Activated T-helper 2 cell treated with anti-CD3 and anti-CD28 coated beads, Interferon-gamma antibody, Interleukin-2, Interleukin-4, amounts not matched to agents 10 μg/mL and 5 μg/mL and 100 μg/mL, durations not matched to agents 14 hours and 24 hours and 36 hours (primary cell): ENCODE measurements at places on chromosomes 5 and 9. TPM values are rescaled to one million over a fixed set of nuclear protein-coding genes. Genes with fewer than 3 reads are reported as not detected.

The EQTN gene
- not detected in 2 replicates for total RNA-seq

The IL5 gene
- 100.0 and 113 TPM in 2 replicates for total RNA-seq

The INPP5E gene
- 20.8 and 21.8 TPM in 2 replicates for total RNA-seq

The SAXO1 gene
- total RNA-seq, result not detected in 2 replicates

The MAPK9 gene
- total RNA-seq, result 43.1 and 44.3 TPM in 2 replicates

The SPACA9 gene
- 1.1 and 1.3 TPM in 2 replicates for total RNA-seq

The ADAMTSL1 gene
- not detected in 2 replicates for total RNA-seq

The PRRC1 gene
- 53.5 and 56.9 TPM in 2 replicates for total RNA-seq

The SLC27A6 gene
- total RNA-seq, result not detected in 2 replicates

The OTULIN gene
- 59.4 and 62.1 TPM in 2 replicates for total RNA-seq

The PCDHB12 gene
- not detected in 2 replicates for total RNA-seq

The ZNF782 gene
- 4.5 and 4.7 TPM in 2 replicates for total RNA-seq

The PALM2AKAP2 gene
- total RNA-seq, result 0.57 TPM in 1 of 2 replicates, not detected in the other

The MAMDC4 gene
- 19.0 and 21.0 TPM in 2 replicates for total RNA-seq

The WNT8A gene
- not detected in 2 replicates for total RNA-seq

The SLIT3 gene
- total RNA-seq, result 8.1 and 9.5 TPM in 2 replicates

The FGFR4 gene
- total RNA-seq, result 1.1 and 1.2 TPM in 2 replicates

The PRKACG gene
- total RNA-seq, result not detected in 2 replicates

The MAN2A1 gene
- 33.1 and 33.3 TPM in 2 replicates for total RNA-seq

The SLC6A3 gene
- not detected in 2 replicates for total RNA-seq

The ATP6V0E1 gene
- 147 and 148 TPM in 2 replicates for total RNA-seq

The MRRF gene
- 57.0 and 58.8 TPM in 2 replicates for total RNA-seq

The MOCS2 gene
- total RNA-seq, result 14.7 and 15.4 TPM in 2 replicates

The MRPL41 gene
- 43.2 and 49.4 TPM in 2 replicates for total RNA-seq

The CCNI2 gene
- 7.6 and 7.7 TPM in 2 replicates for total RNA-seq

The RAB14 gene
- 62.0 and 63.2 TPM in 2 replicates for total RNA-seq

The MLANA gene
- total RNA-seq, result not detected in 2 replicates

The PCSK5 gene
- total RNA-seq, result 1.5 TPM in 2 replicates

The FOXD4L4 gene
- 0.11 TPM in 1 of 2 replicates, not detected in the other for total RNA-seq

The ANGPTL2 gene
- not detected in 2 replicates for total RNA-seq

The TIMD4 gene
- 5.3 and 5.5 TPM in 2 replicates for total RNA-seq

The GDNF gene
- 0.60 TPM in 1 of 2 replicates, not detected in the other for total RNA-seq

The IGIP gene
- 2.2 and 2.3 TPM in 2 replicates for total RNA-seq

The IFNA13 gene
- not detected in 2 replicates for total RNA-seq

The ABO gene
- 0.14 and 0.30 TPM in 2 replicates for total RNA-seq

The RNF44 gene
- 64.7 and 70.3 TPM in 2 replicates for total RNA-seq

The CTXN3 gene
- total RNA-seq, result not detected in 2 replicates

The KIF3A gene
- total RNA-seq, result 40.7 and 41.4 TPM in 2 replicates

The FAM169A gene
- total RNA-seq, result 1.9 and 2.1 TPM in 2 replicates

The SMIM33 gene
- total RNA-seq, result 0.23 and 0.25 TPM in 2 replicates

The CYFIP2 gene
- 171 and 182 TPM in 2 replicates for total RNA-seq

The GOLPH3 gene
- 80.1 and 81.5 TPM in 2 replicates for total RNA-seq

The SLC24A2 gene
- total RNA-seq, result not detected in 2 replicates

The SET gene
- total RNA-seq, result 749 and 756 TPM in 2 replicates

The STPG3 gene
- 0.48 TPM in 2 replicates for total RNA-seq

The PCDHB16 gene
- not detected in 2 replicates for total RNA-seq

The MCC gene
- 1.6 and 2.1 TPM in 2 replicates for total RNA-seq
